AG04450 (cell line): ENCODE measurements at places on chromosomes 2 and 18. TPM values are rescaled to one million over a fixed set of nuclear protein-coding genes. Genes with fewer than 3 reads are reported as not detected.

The CYP27C1 gene
- not detected in 2 replicates for polyA plus RNA-seq

- DNase-seq = no peak
These were observed 12.5 kb upstream of the HK2 start for GRCh38 chr2:74821177-74822126.

DNA sequence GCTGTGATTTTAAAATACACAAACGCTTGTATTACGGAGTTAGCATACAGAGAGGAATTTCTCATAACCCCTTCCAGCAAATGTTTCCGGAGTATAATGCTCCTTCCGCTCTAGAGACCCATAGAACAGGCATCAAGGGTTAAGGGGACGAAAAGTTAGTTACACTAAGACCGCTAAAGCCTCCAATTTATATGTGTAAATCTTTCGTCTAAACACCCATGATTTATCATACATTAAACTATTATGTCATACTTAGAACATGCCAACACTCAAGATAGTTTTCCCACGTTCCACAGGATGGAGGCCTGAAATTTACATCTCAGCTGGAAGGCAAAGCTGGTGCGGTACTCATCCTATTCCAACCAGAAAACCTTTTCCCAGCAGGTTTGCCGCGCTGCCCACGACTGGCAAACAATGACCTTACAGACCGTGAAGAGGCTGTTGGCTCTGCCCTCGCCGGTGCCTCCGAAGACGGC, 650 bp downstream of the ORMDL1 start:
- no peak for DNase-seq

DNA sequence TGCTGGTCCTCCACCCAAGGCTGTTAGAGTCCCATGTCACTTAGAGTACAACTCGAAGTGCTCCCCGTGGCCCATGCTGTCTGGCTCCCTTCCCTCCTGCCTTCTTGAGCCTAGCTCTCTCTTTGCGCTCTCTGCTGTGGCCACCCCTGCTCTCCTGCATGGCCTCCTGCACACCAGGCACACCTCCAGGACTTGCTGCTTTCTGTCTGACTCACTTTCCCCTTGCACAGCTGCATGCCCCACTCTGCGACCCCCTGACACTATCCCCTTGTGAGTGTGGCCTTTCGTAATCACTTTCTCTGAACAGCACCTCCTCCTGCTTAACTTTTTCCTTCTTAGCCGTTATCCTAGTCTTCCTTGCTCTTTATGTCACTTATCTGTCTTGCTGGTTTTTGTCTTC, 343.6 kb downstream of the TGIF1 start:
- no peak for DNase-seq

DNA sequence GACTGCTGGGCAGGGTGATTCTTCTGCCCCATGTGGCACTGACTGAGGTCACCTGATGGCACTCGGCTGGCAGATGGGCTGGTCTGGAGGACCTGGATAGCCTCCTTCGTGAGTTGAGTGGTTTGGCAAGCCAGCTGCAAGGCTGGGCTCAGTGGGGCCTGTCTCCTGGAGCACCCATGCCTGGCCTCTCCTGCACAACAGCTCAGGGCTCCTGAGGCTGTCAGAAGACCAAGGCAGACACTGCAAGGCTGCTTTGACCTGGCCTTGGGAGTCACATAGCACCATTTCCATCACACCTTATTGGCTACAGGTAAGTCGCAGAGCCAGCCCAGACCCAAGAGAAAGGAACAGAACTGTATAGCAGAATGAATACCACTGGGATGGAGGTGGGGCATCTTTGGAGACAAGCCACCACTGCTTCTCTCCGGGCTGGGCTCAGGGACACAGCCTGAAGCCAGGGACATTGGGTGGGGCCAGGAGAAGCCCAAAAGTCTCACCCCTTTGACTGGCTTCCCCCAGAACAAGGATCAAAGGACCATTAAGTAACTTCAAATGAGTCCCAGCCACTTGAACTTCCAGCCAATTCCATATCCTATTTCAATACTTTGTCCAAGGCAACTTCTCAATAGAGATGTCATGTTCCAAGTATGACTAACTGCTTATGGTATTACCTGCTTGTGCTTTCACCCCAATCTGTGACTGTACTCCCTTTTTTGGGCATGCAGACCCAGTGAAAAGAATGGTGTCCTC, 156.3 kb downstream of the CABLES1 start:
- DNase-seq = no peak

DNA sequence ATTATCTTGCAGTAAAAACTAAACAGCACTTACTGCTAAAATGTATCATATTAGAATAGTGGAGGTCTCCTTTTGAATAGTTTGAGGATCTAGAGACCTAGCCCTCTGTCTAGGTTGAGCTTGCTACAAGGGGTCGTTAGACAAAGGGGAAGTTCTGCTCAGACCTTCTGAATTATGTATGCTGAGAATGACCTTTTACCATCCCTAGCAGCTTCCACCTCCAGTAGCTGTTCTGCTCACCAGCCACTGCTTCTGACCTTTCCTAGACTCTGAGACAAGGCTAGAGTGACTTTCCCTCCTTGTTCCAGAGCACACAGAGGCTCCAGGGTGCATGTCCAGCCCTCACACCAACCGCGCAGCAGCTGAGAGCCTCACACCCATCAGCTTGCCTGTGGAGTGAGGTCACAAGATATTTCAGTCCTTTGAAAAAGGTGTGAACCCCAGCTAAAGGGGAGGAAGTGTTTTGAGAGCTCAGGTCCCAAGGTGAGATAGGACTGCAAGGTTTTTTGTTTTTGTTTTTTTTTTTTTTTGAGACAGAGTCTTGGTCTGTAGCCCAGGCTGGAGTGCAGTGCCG, 289.3 kb upstream of the TNP1 start:
- no peak for DNase-seq

GRCh38 chr2:232340171-232340935, 38.2 kb upstream of the ALPP start:
- no peak for DNase-seq

GRCh38 chr2:205133544-205133943, 548.8 kb upstream of the NRP2 start:
- DNase-seq = no peak

The ADGRF3 gene
- 0.02 TPM in 1 of 2 replicates, not detected in the other for polyA plus RNA-seq

The RAB27B gene
- polyA plus RNA-seq = 1.4 and 1.9 TPM in 2 replicates

- no peak for DNase-seq
These were observed 204.8 kb upstream of the HS6ST1 start for GRCh38 chr2:128523457-128523856.

The DLX1 gene
- 1.9 and 2.2 TPM in 2 replicates for polyA plus RNA-seq

DNA sequence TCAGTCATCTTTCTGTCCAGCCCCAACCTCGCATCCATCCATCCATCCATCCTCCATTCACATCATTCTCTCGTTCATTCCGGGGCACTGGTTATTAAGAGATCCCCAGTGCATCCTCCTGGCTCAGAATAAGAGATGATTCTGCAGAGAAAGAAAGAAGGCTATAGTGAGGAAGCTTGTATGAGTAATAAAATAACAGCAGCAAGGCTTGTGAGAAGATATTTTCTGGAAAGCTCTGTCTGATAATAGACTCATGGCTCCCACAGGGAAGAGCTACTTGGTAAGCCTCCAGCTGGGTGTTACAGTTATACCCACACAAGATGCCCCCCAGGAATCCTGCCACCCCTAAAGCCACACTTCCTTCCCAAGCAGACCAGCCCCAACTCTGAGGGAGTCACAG, 143.2 kb downstream of the MTCL1 start:
- DNase-seq = no peak

DNA sequence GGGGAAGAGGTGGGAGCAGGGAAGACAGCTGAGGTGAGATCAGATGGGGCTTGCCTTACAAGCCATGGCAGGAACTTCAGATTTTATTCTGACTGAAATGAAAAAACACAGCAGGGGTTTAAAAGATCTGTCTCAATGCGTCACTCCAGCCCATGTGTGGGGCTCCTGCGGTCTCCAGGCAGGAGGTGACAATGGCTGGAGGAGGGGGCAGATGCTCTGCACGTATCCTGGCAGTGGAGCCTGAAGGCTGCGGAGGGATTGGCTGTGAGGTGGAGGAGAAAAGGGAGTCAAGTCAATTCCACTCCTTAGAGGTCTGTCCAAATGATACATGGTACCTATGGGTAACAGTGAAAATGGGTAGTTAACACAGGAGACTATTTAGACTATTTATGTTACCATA, 40.5 kb upstream of the KIDINS220 start:
- DNase-seq = no peak

The C2orf72 gene
- 0.02 TPM in 1 of 2 replicates, not detected in the other for polyA plus RNA-seq

DNA sequence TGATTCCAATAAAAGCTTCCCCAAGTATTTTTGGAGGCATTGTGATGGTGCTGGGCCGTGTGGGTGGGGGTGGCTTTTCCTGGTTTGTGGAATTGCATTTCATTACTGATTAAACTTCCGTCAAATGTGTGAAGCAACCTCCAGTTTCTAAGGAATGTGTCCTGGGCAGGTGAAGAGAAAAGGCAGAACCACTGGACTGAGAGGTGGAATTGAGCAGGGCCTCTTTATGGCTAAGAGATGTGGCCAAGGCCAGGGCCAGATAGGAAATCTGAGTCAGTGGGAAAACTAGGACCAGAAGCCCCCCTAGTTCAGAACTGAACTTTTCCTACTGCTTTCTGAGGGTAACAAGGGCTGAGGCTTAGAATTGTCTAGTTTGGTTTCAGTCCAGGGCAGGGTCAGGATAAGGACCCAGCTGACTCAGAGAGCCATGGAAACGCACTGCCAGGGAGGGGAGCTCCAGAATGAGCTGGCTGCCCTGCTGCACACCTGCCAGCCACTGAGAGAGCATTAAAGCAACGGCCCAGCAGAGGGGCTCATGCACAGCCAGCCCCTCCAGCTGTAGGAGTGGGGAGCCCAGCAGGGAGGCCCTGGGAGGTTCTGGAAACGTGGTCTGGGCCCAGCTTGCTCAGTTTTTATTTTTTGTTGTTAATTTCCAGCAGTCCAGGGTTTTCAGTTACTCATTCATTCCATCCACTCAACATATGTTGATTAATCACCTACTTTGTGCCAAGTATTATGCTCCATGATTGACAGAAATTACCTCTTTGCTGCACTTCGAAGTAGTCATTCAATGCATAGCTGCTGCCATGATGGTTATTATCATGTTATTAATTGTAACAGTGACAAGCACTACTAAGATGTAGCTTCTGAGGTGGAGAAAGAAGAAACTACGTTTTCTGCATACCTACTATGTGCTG, 156.1 kb downstream of the MSH2 start:
- no peak for DNase-seq

The EIF4E2 gene
- 40.5 and 47.7 TPM in 2 replicates for polyA plus RNA-seq

The ARHGEF4 gene
- 0.84 and 0.95 TPM in 2 replicates for polyA plus RNA-seq
